Upper lobe of left lung (tissue), 6 donors: ENCODE measurements at places on chromosomes 11 and 22. TPM values are rescaled to one million over a fixed set of nuclear protein-coding genes. Genes with fewer than 3 reads are reported as not detected.

Gene TRPM5
- total RNA-seq = not detected

GRCh38 chr11:20161923-20162744 lies 1.9 kb upstream of the DBX1 start:
- no peak for DNase-seq

- DNase-seq = no peak
These were observed 395.2 kb upstream of the CNTN5 start for GRCh38 chr11:98625526-98625925.

DNA sequence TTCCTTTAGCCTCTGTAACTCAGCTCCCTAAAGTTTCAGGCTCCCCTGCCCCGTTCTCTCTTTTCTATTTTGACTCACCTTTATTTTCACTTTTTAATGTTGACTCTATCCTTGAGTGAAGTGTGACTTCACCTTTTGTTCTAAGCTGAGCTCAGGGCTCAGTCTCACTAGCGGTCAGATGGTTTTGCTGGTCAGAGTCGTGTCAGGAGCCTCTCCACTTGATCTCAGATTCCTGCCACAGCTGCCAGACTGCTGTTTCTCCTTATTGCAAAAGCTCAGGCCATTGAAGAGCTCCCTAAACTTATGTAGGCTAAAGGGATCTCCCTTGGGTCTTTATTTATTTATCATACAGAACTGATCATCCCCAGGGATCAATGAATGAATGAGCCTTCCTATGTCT lies 13.7 kb upstream of the POU2AF2 start:
- DNase-seq = peak; percentile 69

DNA sequence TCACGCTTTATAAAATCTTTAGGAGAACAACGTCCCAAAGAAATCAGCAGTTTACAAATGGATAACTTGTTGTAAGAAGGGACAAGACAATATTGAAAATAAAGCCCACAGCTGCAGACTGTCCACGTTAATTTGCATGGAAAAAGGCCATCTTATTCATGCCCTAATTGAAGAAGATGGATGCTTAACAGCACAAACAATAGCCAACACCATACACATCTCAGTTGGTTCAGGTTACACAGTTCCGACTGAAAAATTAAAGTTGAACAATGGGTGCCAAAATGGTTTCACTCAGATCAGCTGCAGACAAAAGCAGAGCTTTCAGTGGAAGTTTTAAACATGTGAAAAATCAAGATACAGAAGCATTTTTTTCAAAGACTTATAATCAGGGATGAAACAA lies 314.2 kb downstream of the RAB38 start:
- DNase-seq = no peak

- peak; percentile 70 for DNase-seq
These were observed 300.4 kb upstream of the B3GAT1 start for GRCh38 chr11:134712228-134713145.

- peak; percentile 68 for DNase-seq
These were observed 7.8 kb upstream of the NFAM1 start for GRCh38 chr22:42439821-42440674.

DNA sequence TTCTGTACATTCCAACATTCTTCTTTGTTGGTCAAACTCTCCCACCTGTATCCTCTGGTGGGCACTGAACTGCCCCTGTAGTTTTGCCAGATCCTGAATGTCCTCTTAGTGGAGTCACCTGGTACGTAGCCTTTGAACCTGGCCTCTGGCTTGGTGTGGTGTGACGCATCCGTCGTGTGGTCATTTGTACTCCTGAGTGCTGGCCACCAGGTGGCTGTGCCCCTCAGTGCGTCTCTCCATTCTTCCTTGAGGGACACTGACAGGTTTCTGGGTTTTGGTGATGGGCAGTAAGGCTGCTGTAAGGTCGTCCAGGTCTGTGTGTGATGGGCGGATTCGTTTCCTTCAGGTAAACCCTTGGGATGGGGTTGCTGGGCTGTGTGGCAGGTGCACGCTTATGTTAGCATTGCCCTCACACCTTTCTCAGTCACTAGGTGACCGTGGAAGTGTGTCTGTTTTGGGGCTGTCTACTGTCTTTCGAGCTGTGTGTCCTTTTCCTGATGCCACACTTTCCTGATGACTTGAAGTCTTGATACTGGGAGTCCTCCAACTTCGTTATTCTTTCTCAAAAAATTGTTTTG lies 13.6 kb upstream of the RANBP1 start:
- DNase-seq = no peak

DNA sequence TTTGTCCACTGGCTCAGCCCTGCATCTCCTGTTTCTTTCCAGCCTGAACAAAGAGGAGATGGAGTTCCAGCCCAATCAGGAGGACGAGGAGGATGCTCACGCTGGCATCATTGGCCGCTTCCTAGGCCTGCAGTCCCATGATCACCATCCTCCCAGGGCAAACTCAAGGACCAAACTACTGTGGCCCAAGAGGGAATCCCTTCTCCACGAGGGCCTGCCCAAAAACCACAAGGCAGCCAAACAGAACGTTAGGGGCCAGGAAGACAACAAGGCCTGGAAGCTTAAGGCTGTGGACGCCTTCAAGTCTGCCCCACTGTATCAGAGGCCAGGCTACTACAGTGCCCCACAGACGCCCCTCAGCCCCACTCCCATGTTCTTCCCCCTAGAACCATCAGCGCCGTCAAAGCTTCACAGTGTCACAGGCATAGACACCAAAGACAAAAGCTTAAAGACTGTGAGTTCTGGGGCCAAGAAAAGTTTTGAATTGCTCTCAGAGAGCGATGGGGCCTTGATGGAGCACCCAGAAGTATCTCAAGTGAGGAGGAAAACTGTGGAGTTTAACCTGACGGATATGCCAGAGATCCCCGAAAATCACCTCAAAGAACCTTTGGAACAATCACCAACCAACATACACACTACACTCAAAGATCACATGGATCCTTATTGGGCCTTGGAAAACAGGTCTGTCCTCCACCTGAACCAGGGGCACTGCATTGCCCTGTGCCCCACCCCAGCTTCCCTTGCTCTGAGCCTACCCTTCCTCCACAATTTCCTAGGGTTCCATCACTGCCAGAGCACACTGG lies 5.0 kb downstream of the FTH1 start:
- no peak for DNase-seq
